ENCODE measurements at places on chromosomes 2 and 18.

DNA sequence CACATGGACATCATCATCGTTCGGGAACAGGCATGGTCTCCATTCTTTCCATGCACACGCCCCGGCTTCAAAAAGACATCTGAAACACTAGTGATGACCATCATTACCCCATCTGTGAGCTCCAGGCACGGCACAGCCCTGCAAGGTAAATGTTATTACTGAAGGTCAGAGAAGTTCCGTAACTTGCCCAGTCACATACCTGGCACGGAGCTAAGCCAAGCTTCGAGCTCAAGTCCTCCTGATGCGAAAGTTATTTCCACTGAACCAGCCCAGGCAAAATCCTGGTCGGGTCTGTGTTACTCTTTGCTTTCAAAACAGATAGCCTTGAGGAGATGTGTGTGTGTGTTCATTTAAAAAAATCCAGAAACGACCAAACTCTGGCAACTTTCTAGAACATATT is 22.8 kb downstream of the FHL2 start:
- no peak for DNase-seq

DNA sequence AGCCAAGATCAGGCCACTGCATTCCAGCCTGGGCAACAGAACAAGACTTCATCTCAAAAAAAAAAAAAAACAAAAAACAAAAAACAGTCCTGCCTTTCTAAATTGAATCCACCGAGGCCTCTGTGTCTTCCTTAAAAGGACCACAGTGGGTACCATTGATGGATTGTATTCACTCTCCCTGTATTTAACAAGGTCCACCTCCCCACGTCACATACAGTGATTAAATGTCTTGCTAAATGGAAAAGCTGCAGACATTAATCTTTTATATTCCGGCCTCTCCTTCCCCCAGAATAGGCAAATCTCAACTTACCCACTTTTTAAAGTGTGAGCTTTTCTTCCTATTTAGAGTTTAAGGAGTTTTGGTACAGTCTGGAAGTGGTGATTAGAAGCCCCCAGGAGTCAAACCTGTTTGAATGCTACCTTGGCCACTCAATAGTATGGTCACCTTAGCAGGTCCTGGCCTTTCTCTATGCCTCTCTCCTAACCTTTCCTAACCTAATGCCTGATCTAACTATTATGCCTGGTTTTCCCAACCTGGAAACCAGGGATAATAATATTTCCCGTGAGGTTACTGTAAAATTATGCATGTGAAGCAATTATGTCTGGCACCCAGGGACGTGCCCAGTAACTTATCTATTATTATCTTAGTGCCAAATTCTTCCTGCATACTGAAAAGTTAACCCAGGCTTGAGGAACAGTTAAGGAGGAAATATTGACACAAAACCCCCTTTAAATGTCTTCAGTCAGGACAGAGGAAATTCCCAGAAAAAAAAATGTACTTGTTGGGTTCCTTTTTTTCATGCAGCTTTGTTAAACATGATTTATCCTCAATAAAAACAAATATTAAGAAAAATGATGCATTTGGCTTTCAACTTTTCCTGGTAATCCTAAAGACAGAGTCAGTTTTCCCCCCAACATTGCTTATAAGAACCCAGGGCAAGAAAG is 3.1 kb downstream of the NFE2L2 start:
- no peak for DNase-seq

- DNase-seq = no peak
Measured at GRCh38 chr2:57207191-57207590, 839.4 kb upstream of the VRK2 start.

DNA sequence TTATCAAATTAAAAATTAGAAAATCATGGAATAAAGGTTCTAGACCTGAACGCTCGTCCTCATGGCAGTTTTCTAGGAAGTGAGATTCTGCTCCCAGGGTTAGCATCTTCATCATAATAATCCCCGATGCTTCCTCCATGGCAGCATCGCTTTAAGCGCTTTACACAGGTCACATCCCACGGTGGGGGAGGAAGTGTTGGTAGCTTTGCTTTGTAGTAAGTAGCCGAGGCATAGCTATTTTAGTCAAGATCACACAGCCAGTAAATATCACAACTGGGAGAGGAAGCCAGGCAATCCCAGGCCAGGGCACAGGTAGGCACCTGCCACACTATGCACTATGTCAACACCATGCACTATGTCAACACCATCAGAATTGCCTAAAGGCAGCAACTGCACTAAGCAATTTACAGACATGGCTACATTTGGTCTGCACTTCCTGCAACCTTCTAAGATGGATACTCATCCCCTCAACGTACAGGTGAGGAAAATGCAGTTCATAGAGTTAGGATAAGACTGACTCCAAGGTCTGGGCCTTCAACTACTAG is 205.5 kb downstream of the FBXO15 start:
- DNase-seq = no peak

- no peak for DNase-seq
Measured at GRCh38 chr18:14015416-14015815, 100.1 kb upstream of the MC2R start.

DNA sequence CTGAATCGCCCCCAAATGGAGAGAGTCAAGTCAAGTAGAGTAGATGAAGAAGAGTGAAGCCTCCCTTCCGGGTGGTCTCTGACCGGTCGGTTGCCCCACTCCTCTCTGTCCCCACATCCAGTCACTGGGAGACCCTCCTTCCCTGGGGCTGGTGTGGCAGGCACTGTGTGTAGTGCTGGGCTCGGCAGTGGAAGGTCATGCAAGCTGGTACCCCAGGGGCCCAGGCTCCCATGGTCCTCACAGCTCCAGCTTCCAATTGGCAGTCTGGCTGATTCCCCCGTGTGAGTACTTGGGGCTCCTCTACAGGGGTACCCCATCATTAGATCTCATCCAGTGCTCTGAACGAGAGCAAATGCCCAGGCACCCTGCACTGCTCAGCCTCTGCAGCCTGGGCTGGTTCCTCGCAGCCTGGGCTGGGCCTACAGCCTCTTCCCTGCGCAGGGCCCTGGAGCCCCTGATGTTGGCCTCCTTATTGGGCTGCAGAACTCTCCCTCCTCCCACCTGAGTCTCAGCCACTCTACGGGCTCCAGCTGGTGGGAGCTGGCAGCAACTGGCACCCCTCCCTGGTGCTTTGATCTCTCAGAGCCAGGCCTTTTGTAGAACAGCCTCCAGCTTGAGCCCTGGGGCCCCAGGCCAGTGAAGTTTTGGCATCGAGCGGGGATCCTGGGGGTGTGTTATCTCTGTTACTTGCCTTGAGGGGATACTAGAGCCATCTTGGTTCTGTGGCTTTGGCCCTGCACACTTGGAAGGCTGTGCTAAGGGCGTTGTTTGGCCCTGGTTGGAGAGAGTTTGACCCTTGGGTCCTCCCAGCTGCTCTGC is 187.8 kb upstream of the HDAC4 start:
- DNase-seq = no peak

DNA sequence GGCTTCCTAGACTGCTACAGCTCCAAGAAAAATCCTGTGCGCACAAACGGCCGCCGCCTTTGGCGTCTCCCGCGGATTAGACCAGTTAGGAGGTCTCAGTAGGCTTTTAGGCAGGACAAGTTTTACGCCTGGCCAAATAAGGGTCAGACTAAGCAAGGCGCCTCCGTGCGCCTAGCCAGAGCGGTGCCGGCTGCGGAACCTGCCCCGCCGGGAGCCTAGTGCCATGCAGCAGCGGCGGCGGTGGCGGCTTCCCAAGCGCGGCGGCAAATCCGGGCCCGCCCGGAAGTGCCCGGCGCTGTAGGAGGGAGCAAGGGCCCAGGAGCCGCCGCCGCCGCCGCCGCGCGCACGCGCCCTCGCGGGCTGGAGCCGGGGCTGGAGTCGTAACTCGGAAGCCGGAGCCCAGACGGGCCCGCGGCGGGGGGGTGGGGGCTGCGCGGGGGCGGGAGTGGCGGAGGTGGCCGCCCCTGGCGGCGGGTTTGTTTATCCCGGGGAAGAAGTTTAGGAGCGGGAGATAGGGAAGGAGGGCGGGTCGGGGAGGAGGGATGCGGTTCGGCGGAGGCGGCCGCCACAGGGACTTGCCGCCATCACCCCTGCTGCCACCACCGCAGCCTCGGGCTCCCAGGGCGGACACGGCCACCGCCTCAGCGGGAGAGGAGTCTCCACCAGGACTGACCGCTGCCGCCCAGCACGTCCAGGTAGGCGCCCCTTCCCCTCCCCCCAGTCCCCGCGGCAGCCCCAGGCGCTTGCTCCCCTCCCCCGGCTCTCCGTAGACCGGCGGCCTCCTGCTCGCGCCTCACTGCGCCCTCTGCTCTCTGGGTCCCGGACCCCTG is at the start of gene SPOPL:
SPOPL (plus strand) TSS at position 346 of the 830 bp plus-strand sequence. CDS start 48,447 bp downstream, outside the sequence.
- peak; percentile 83 for DNase-seq

- no peak for DNase-seq
Measured at GRCh38 chr2:98713332-98714015, 17.5 kb downstream of the MGAT4A start.

DNA sequence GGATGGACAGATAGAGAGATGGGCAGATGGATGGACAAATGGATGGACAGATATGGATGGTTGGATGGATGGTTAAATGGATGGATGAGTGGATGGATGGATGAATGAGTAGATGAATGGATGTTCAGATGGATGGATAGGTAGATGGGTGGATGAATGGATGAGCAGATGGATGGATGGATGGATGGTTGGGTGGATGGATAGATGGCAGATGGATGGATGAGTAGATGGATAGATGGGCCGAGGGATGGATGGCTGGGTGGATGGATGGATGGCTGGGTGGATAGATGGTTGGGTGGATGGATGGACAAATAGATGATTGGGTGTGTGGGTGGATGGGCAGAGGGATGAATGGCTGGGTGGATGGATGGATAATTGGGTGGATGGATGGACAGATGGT is 98.9 kb upstream of the OTOS start:
- no peak for DNase-seq

GRCh38 chr2:126359494-126359893 is 296.5 kb upstream of the GYPC start:
- no peak for DNase-seq

DNA sequence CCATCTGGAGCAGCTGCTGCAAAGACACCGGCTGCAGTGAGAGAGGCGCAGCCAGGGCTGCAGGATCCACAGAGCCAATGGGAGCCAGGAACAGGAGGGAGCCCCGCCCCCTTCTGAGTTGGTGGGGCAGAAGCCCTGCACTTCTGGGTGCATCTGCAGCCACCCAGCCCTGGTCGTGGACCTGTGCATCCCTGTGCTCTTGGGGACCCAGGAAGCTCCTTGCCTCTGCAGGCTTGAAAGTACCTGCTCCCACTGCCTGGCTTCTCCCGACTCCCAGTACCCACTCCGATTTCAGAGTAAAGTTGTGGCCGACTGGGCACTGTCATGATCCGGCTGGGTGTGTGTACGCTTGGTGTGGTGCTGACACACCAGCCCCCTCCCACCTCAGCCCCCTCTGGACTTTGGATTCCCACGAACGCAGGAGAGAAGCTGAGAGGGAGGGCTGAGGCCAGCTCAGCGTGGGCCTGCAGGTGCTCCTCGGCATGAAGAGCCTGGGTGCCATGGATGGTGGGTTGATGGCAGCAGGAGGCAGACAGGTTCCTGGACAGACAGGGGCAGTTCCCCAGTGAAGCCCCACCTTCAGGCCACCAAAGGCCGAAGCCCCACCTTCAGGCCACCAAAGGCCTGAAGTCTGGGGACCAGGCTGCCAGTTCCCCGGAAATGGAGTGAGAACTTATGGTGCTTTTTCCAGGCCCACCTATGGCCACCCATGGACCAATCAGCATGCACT is 34.9 kb downstream of the LRRTM4 start:
- no peak for DNase-seq

DNA sequence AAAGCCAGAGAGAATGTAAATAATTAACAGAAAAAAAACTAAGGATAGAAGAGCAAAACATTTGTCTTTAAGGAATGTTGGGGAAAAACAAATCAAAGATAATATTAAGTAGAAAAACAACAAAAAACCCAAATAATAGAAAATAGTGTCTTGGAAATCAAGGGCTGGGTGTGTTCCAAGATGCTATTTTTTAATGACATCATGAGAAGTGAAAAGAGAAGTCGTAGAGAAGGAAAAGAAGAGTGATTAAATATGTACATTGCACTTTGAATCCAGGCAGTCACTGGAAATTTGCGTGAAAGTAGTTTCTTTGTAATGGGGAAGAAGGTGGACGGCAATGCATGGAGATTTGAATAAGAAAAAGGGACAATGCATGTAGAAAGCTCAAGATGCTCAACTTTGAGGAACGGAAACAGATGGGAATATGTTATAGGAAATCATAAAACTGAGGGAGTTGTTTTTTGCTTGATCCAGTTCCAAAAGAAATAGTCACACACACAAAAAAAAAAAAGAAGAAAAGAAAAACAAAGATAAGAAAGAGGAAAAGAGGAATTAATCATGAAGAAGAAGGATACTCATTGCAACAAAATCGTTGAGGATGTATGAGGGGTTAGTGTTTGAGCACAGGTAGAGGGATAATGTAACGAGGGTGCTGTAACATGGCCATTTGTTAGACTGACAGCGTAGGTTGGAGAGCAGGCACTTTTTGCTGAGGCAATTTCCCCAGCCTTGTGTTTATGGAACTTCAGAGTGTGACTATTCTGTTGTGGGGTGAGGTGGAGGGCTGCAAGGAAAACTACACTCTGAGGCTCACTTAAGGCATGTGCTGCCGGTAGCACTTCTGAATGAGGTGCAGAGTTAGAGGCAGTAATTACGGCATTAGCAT is 184.1 kb downstream of the CALCRL start:
- no peak for DNase-seq

DNA sequence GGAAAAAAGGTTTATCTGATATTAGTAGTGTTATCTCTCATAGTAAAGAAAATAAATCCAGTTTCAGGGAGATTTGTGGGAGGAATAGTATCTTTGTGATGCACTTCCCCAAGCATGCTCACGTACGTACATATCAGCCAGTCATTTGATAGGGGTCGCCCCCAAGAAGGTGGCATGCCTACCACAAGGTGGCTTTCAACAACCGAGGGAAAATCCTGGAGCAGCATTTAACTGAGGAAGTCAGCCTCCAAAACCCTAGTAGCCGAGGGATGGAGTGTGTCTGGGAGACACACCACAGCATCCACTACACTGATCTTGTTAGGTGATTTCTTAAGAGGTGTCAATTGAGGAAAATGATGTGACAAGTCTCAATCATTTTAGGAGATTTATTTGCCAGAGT is 623.9 kb downstream of the NYAP2 start:
- peak; percentile 15 for DNase-seq

- DNase-seq = no peak
Measured at GRCh38 chr2:9165625-9166024, 41.0 kb upstream of the ASAP2 start.

Measured in SW 1271 (cell line).